ENCODE measurements at places on chromosomes 3 and 15.

DNA sequence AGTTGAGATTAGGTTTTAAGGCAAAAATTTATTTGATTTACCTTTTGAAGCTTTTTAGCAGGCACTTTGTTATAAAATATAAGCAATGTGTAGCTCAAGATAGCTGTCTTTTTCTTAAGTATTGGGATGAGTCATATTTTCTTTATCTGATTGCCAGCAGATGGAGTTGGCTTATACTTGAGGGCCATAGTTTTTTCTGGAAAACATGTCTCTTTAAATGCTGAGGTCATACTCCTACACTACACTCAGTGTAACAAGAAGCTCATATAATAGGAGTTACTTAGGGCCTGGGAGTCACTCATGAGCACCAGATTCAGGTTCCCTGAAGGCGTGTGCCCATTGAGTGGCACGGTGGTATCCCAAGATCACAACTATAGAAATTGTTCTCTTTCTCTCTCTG, 579.8 kb downstream of the EDEM1 start:
- DNase-seq, result no peak

- DNase-seq, result no peak
Observed at GRCh38 chr3:87082796-87083440, 92.0 kb upstream of the VGLL3 start.

DNA sequence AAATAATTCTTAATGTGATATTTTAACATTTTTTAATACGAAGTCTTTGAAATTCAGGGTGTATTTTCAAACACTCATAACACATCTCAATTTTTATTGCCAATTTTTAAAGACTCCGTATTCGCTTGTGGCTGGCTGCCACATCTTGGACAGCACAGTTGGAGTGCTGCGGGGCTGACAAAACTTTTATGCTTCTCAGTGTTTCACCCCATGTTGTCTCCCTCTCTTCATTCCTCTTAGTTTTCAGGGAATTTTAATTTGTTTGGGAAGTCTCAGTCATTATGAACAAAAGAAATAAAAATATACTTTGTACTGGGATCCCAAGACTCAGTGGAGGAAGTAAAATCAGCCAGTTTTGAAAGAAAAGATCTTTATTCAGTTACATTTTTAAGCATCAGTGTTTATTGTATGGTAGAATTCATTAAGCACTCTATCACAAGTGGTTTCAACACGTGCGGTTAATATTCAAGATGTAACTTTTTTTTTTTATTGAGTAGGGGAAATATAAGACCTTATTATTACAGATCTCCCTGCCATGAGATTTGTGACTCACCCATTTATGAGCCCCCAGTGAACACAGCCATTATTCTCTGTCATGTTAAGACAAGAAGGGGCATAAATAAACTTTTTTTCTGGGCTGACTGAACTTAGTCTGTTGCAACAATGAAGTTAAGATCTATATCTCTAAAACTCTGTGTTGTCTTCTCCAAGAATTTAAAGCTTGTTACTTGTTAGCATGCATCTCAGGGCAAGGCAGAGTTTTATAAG, 26.8 kb downstream of the KAT2B start:
- DNase-seq, result no peak

- DNase-seq, result no peak
Observed at GRCh38 chr3:41683666-41684350, 278.1 kb downstream of the ULK4 start.

- no peak for DNase-seq
Observed at GRCh38 chr3:17110660-17111396, 226.1 kb downstream of the PLCL2 start.
